Fibroblast of the aortic adventitia (primary cell): ENCODE measurements at places on chromosomes 2 and 18. TPM values are rescaled to one million over a fixed set of nuclear protein-coding genes. Genes with fewer than 3 reads are reported as not detected.

Gene MC4R
- not detected in 2 replicates for total RNA-seq

DNA sequence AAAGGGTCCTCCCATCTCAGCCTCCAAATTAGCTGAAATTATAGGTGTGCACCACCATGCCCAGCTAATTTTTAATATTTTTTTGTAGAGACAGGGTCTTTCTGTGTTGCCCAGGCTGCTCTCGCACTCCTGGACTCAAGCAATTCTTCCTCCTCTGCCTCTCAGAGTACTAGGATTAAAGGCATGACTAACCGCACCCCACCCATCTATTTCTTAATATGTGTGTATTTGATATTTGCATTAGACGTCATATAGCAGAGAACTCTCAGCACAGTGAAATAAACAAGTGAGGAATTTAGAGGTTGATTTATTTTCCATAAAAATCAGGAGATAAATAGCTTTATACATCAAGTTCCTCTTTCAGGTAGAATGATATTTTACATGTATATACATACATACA, 213.5 kb downstream of the FSIP2 start:
- DNase-seq: no peak

GRCh38 chr2:96103761-96104486, 12.4 kb downstream of the ADRA2B start:
- no peak for DNase-seq

Gene CXCR4
- 0.27 and 1.2 TPM in 2 replicates for total RNA-seq

GRCh38 chr2:240362826-240363745, 72.4 kb upstream of the GPC1 start:
- DNase-seq: no peak

GRCh38 chr2:86790676-86791572, at the start of gene CD8A:
TSS of gene CD8A (minus strand) at chr2:86790913. CDS start at chr2:86790825, 88 bp downstream.
- peak; percentile 18 for DNase-seq
